ENCODE measurements at places on chromosomes 1 and 21. TPM values are rescaled to one million over a fixed set of nuclear protein-coding genes. Genes with fewer than 3 reads are reported as not detected.

AMPD1 gene
- total RNA-seq, result not detected

ERO1B gene
- total RNA-seq, result 1.5 TPM

OR2L3 gene
- not detected for total RNA-seq

PLEKHA6 gene
- total RNA-seq, result 5.1 TPM

HCN3 gene
- total RNA-seq, result 0.08 TPM

SPRR1A gene
- not detected for total RNA-seq
